Effector memory CD8-positive, alpha-beta T cell (primary cell): ENCODE measurements at places on chromosomes 13 and 19.

GRCh38 chr19:58277748-58278540 is 811 bp upstream of the ZNF8 start:
- DNase-seq = no peak

DNA sequence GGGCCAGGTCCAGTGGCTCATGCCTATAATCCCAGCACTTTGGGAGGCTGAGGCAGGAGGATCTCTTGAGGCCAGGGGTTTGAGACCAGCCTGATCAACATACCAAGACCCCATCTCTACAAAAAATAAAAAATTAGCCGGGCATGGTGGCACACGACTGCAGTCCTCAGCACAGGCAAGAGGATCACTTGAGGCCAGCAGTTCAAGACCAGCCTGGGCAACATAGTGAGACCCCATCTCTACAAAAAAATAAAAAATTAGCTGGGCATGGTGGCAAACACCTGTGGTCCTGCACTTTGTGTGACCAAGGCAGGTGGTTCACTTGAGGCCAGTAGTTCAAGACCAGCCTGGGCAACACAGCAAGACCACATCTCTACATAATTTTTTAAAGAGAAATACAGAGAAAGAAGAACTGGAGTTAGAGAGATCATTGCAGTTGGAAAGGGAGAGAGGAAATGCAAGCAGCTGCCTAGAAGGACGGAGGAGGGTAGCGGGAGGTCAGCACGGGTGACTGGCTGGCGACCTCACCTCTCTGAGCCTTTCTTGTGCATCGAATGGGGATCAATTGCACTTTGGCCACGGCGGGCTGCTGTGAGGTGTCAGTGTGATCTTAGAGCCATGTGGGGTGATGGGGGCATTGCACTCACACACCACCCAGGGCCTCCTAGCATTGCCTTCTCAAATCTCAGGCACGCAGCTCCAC is 13.9 kb downstream of the BCAM start:
- DNase-seq = no peak

GRCh38 chr13:51797664-51798488 is 6.1 kb downstream of the DHRS12 start:
- peak; percentile 38 for DNase-seq

- no peak for DNase-seq
Measured at GRCh38 chr19:43337737-43338136, 15.7 kb upstream of the CD177 start.

DNA sequence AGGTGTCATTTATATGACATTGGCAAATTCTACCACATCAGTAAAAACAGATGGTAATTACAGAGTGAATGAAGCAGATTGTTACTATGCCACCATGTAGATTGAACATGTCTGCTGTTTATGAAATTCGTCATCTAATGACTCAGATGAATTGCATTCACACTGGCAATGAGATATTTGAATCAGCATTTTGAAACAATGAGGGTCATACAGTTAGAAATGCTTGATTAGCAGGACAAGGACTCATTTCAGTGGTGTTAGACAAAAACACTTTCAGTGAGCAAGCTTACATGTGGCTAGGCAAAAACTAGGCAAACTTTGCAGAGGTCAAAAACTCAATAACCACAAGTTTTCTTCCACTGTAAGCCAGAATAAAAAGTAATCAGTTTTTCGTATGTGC is 1165.0 kb downstream of the SLITRK1 start:
- DNase-seq = no peak

GRCh38 chr19:18062028-18062427 is 24.7 kb downstream of the IL12RB1 start:
- no peak for DNase-seq

DNA sequence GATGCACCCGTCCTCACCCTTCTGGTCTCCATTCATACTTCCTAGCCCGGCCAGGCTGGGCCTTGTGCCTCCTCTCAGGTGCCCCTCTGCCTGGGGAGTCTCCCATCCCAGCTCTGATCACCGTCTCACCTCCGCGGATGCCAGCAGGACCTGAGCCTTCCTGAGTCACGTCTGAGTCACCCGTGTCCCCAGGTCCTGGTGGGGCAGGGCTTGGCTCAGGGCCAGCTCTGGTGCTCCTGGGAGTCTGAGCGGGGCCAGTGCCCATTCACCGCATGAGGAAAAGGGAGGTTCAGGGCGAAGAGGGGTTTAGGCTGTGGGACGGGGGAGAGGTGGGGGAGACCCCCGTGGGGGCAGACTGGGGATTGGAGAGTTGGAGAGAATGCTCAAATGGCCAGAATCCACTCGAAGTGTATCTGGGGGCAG is 593 bp downstream of the ATP8B3 start:
- peak; percentile 17 for DNase-seq

GRCh38 chr19:15372470-15372869 is 7.1 kb downstream of the AKAP8 start:
- no peak for DNase-seq

DNA sequence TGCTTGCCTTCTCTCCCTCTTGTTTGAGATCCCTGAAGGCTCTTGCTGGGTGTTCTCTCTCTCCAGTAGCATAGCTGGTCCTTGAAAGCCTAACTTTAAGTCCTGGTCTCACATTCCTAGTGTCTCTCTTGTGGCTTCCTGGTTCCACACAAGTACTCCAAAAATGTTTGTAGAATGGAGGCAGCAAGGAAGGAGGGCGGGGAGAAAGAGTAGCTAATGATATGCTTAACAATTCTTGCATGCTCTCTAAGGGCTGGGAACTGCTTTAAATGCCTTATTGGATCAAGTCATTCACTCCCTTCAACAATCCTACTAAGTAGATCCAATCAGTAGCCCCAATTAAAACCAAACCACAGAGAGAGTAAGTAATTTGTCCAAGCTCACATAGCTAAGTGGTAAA is 357.3 kb downstream of the KLF5 start:
- DNase-seq = no peak

- no peak for DNase-seq
Measured at GRCh38 chr19:6532244-6532999, 1.6 kb downstream of the TNFSF9 start.

DNA sequence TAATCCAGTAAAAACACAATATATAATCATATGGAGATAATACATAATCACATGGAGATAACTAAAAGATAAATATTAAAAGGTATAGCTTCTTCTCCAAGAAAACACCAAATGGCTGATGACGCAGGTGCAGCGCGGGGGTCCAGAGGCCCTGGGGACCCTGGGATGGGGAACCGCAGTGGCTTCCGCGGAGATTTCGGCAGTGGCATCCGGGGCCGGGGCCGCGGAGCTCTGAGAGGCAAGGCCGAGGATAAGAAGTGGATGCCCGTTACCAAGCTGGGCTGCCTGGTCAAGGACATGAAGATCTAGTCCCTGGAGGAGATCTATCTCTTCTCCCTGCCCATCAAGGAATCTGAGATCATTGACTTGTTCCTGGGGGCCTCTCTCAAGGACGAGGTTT is 10.5 kb downstream of the ZNF44 start:
- no peak for DNase-seq

DNA sequence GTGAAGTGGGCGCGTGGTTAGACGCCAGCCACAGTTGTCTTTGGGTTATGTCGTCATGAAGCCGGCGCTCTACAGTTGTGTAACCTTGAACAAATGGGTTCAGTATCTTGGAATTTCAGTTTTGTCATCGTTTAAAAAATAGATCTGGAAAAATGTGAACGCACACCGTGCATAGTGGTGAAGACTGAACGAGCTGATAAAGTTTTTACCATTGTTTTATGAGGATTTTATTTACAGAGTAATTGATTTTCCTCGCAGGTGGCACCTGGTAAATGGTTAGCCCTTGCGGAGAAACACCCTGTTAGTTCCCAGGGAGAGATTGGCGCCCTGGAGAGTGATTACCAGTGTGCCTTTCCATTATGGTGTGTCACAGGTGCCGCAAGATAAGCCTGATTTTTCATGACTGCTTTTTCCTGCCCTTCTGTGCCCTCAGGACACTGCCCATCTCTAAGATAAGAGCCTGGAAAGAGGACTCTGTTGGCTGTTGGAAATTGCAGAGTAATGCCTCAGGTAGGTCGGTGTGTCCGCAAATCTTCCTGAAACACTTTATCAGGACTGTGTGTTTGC is 577 bp downstream of the ZNF181 start:
- no peak for DNase-seq

DNA sequence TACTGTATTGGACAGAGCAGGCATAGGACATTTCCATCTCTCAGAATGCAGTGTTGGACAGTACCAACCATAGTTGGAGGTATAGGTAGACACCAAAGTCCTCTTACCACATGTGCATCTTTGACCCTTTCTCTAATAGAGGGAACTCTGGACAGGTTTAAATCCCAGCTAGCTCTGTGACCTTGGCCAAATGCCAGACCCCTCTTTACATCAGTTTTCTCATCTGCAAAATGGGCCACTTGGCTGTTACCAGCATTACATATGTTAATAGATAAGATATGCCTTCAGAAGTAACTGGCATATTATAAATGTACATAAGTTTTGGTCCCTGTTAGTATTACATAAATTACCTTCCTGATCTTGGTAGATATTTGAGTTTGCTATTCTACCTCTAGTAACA is 54.3 kb downstream of the CDK8 start:
- no peak for DNase-seq

GRCh38 chr19:29448046-29448445 is 77.7 kb upstream of the VSTM2B start:
- no peak for DNase-seq
